ENCODE measurements at places on chromosomes 1 and 21.

DNA sequence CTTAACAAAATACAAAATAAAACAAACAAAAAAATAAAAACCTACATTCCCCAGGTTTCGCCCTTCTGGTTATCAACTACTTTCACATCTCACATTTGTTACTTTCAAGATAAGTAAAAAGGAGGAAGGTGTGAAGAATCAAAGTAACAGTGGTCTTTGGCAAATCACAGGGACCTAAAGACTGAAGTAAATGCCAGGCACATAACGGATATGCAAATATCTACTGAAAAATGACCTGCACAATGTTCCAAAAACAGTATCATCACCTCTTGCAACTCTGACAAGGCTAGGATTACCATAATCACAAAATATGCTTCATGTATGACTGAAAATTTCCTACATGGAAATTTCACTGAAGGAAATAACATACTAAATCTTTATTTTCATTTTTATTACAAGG, 29.3 kb downstream of the COP1 start:
- DNase-seq: no peak

GRCh38 chr1:36446746-36447145, 3.5 kb downstream of the OSCP1 start:
- no peak for DNase-seq

DNA sequence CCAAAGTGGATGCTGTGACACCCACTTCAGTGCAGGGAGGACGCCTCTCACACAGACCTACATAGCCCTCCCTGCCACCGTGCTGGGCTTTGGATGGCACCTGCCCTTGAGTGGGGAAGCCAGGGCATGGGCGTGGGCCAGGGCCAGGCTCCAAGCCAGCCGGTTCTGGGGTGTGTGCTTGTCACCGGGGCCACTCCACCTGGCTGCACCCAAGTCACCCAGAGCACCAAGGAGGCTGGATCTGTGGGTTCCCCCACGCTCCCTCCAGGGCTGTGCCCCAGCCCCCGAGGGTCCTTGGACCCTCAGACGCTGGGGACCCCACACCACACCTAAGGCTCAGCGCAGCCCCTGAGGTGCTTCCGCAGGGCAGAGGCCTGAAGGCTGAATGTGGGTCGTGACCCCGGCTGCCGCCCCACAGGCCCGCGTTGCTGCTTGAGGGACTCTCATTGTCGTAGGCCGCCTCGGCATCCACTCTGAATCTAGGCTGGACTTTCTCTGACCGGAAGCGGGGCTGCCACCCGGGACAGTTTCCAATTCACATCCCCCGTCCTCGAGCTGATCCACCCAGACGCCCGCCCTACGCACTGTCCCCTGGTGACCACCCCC, 1.5 kb downstream of the MXRA8 start:
- DNase-seq: no peak

GRCh38 chr1:2812939-2813653, 11.6 kb upstream of the TTC34 start:
- no peak for DNase-seq

DNA sequence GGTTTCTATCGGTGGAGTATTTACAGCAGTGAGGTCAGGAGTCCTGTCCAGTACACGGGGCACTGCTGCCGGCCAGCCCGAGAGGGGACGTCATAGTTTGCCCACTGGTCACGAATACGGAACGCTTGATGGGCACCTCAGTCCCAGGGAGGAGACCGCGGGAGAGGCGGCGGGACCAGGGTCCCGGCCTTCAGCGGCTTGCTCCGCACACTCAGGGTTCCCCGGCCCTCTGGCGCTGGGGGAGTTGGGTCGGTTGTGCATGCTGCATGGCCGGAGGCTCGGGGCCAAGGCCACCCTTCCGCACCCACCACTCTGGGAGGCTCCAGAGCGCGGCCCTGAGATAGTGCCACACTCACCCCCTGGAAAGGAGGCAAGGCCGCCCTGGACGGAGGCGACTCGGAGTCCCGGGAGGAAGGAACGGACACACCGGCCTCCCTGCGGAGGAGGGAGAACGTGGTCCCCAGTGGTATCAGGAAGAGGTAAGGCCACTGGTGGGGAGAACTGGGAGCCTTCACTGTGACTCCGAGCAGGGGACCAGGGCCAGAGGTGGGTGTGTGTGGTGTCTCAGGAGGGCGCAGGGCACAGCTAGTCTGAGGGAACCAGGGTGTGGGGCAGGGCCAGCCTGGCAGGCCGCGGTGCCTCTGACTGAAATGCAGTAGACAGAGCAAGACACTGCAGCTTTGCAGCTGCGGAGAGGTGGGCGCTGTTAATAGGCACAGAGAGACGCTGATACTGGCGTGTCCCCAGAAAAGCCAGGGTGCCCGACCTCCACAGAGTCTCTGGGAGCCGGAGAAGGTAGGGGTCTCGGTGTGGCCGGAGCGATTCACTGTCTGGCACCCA, 28.6 kb upstream of the PRSS38 start:
- no peak for DNase-seq

Measured in CD4-positive, alpha-beta T cell treated with Interleukin-4 for 4 hours (primary cell).